Stimulated activated naive CD4-positive, alpha-beta T cell (primary cell): ENCODE measurements at places on chromosomes 1 and 21.

- no peak for DNase-seq
Observed at GRCh38 chr1:169112241-169112640, 5.8 kb downstream of the ATP1B1 start.

DNA sequence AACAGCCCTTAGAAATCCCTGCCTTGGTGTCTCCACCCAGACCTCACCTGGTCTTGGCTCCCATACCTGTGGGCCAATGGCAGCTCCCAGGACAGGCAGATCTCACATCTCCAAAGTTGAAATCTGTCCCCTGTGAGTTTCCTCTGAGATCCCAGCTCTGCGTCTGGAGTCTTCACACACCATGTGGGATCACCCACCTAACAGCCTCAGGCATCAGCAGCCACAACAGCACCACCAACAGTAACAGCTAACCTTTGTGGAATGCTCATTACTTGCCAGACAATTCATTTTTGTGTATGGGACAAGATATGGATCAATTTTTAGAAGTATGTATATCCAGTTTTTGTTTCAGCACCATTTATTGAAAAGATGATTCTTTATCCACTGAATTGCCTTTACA lies 523.2 kb downstream of the MATN1 start:
- no peak for DNase-seq

GRCh38 chr1:47399138-47399845 lies 16.8 kb upstream of the FOXE3 start:
- DNase-seq = no peak

DNA sequence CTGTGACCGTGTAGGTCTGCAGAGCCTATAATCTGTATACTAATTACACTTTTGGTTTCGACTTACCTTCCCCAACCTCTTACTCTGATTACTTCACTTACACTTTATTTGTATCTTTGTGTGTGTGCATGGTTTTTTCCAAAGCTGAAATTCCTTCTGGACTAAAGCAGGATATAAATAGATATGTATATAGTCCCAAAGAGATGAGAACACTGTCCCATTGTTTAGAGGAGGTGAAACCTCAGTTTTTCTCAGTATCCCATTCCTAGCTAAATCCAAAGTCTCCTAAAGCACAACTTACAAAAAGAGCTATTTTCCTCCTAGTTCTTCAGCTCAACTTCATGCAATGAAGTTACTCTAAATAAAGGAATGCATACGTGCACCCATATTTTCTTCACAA lies 442.2 kb downstream of the SMYD3 start:
- DNase-seq = no peak

DNA sequence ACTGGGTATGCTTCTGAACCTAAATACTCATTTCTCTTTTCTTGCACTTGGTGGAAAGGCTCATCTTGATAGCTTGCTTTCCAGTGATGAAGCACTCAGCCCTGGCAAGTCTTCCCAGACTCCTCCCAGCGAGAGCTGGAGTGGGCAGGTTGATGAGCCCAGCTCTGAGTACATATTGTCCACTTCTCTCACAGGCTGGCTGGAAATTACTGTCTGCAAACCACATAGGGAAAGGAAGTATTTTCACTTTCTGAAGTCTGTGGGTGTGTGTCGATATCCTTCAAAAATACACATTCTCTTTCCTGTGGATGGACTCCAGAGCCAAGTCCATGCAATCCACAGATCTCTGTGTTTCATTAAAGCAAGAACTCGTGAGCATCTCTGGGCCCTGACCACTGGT lies 38.7 kb upstream of the CNTN2 start:
- DNase-seq = no peak

DNA sequence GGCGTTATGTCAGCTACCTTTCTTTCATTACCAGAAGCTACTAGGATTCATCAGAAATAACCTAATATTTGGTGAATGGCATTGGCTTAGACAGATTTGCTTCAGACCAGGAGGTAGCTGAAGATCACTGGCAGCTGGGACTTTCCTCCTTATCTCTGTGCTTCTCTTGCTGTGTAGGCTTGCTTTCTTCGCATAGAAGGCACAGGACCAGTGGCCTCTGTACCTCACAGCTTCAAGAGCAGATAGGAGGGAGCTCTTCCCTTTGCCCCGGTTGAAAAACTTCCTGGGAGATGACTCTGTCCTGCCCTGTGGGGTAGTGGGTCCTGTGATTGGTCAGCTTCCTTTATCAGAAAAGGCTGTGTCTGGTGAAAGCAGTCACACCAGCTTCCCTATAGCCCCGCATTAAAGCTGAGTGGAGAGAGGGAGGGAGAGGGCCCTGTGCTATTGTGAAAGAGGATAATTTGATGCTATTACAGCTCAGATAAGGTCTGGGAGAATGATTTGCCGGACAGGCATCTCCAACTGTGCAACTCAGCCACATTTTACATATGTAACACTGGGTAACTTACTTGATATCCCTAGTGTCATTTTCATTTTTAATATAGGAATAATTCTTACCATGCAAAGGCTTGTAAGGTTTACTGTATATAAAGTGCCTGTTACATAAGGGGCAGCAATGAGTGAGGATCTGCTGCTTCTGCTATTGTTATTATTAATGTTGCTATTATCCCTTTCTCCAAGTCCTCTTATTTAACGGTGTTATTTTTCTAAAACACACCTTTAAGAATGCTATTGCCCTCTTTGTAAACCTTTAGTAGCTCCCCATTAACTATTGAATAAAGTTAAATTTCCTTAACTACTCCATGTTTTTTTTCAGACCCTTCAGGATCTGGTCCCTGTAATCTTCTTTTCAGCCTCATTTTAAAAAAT lies 31.6 kb downstream of the OSBPL9 start:
- no peak for DNase-seq

GRCh38 chr1:7040969-7041695 lies 255.9 kb downstream of the CAMTA1 start:
- no peak for DNase-seq

DNA sequence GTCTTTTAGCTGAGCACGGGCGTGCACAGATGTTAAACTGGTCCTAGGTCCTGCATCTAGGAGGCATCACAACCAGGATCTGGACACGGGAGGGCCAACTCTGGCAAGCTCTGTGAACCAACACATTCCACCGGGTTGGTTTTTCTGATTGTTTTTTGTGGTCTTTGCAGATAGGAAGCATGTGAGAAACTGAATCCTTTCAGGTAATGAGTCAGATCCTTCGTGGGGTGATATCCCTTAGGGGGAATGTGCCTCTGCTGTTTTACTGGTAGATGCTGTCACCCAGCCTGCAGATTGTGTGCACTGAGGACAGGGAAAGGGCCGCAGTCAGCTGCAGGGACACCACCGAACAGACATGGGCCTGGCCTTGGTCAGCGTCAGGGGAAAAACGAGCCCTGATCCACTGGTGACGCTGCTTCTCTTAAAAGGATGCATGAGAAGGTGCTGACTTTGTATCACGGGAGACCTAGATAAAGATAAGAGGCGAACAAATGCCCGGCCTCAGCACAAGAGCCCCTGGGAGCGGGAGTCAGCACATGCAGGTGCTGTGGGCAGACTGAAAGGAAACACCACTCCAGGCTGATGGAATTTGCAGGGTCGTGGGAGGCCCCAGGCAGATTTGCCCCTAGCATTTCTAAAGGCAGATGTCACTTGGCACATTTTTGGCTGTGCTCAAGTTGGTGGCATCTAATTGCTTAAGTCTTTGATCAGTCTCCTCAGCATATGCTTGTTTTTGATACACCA lies 51.1 kb downstream of the DOP1B start:
- no peak for DNase-seq

GRCh38 chr1:203781962-203782361 lies 13.5 kb upstream of the ZBED6 start:
- no peak for DNase-seq

- DNase-seq = no peak
Observed at GRCh38 chr1:209425959-209426358, 157.6 kb upstream of the CAMK1G start.

GRCh38 chr1:28878796-28879195 lies 35.6 kb upstream of the EPB41 start:
- no peak for DNase-seq

DNA sequence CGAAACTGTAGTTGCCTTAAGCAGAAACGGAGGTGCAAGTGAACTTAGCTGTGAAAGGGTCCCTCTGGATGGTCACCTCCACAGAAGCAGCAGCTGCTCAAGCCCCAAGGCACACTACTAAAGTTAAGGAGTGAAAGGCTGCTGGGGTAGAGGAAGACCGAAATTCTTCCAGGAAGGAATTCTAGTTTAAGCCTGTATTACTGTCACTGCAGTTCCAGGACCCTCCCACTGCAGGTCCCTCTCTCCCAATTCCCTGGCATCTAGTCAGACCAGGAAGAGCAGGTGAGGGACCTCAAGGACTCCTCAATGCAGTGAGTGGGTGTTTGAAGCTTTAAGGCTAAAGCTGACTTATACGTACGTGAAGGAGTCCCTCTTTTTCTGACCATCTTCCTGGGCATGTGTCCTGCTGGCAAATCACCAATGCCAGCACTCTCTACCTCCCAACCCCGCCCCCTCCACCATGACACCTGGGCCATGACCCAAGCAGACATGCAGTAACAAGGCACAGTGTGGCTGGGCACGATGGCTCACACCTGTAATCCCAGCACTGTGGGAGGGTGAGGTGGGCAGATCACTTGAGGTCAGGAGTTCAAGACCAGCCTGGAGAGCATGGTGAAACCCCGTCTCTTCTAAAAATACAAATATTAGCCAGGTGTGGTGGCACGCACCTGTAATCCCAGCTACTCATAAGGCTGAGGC lies 57.2 kb downstream of the TGFBR3 start:
- no peak for DNase-seq

DNA sequence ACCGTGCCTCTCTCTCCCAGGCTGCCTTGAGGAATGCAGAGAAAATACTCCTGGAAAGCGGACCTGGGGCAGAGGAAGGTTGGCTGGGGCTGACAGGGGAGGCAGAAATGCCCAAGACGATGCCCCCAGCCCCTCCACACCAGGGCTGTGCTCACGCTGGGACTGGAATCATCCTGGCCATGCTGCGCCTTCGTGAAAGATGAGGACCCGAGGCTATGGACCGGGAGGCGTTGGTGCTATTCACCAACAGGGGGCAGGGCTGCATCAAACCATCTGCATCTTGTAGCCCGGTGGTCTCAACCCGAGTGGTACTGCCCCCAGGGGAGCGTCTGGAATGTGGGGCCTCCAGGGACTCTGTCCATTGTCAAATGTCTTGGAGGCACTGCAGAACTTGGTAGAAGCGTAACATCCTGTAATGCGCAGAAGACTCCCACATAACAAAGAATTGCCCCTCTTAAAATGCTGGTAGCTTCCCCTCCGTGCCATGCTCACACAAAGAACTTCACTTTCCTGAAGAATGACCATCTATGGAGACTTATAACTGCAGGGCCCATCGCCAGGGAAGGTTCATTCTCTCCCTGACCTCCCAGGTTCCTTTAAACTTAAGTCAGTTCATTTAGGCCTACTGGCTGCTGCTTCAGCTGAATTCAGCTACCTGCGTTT lies 251.2 kb downstream of the RRAGC start:
- no peak for DNase-seq

DNA sequence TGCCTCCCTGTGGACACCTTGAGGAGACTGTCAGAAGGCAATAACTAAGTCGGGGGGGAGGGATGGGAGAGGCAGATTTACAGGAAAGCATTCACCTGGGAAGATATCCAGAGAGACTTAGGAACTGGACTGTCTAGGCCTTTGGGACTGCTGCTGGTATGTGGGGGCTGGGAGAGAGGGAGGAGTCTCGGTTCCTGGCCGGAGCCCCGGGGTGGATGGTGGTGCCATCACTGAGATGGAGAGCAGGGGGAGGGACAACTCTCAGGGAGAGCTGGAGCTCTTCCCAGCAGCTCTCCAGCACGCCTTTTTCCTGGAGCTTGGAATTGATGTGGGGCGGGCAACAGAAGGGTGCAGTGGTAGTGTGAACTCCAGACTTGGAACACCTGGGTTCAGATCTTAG lies 22.1 kb downstream of the PTPRF start:
- no peak for DNase-seq

GRCh38 chr1:182278144-182279054 lies 113.2 kb downstream of the GLUL start:
- no peak for DNase-seq

- no peak for DNase-seq
Observed at GRCh38 chr1:112318263-112318662, 77.8 kb upstream of the CTTNBP2NL start.

GRCh38 chr1:162697140-162697895 lies 65.1 kb downstream of the DDR2 start:
- no peak for DNase-seq

- no peak for DNase-seq
Observed at GRCh38 chr1:112083487-112083886, 94.0 kb upstream of the KCND3 start.

GRCh38 chr1:7702365-7702764 lies 68.7 kb upstream of the VAMP3 start:
- no peak for DNase-seq

DNA sequence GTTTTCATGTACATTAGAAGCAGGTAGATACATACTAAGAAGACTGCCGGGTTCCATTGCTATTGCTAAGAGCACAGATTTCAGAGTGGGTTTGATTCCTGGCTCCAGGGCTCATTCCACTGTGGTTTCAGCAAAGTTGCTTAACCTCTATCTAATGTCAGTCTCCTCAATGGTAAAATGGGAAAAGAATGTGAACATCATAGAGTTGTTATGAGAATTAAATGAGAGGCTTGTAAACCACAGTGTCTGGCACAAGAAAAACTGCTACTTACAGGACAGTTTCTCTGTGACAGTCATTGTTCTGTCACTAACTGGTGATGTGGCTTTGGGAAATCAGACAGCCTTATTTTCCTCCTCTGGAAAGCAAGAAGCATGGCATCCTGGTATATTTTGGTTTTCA lies 10.7 kb upstream of the PLXNA2 start:
- DNase-seq = no peak

DNA sequence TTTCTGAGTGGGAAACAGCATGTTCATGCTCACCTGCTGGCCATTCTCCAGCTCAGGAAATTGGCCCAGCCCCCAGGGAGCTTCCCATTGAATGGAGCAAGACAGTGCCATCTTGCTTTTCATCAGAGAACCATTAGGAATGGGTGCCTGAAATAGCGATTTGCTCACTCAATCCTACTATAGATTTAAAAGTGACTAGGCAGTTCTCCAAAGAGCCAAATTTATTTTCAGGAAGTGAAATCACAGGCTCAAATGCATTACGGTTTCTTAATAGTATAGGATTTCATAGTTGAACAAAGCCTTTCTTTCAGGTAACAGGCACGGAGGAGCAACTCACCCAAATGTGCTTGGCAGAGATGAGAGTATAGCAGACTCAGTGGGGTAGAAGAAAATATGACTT lies 272.1 kb downstream of the GRIK1 start:
- no peak for DNase-seq

- DNase-seq = no peak
Observed at GRCh38 chr1:182855911-182856310, 16.8 kb downstream of the DHX9 start.

DNA sequence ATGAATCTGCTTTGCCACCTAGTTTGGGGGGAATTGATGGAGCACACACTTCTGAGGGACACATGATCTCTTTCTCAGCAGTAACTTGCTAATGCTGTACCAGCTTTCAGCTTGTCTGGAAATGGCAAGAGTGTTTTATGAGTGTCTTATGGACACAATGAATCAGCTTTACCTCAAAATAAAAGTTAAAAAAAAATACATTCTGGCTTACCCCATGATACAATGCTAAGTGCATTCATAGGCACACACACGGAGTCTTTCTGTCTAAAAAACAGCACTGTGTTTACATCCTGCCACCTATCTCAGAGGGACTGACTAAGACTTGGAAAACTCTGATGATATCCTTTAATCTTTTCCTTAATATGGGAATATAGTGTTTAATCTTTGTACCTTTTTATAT lies 455.5 kb upstream of the ADAMTS5 start:
- no peak for DNase-seq
